ENCODE measurements at places on chromosomes 11 and 22.

- DNase-seq, result no peak
Observed at GRCh38 chr11:119783466-119784400, 54.7 kb upstream of the NECTIN1 start.

- DNase-seq, result peak; percentile 66
Observed at GRCh38 chr11:82978422-82979099, 77.0 kb downstream of the DDIAS start.

- no peak for DNase-seq
Observed at GRCh38 chr11:61702701-61703312, 22.6 kb downstream of the DAGLA start.

DNA sequence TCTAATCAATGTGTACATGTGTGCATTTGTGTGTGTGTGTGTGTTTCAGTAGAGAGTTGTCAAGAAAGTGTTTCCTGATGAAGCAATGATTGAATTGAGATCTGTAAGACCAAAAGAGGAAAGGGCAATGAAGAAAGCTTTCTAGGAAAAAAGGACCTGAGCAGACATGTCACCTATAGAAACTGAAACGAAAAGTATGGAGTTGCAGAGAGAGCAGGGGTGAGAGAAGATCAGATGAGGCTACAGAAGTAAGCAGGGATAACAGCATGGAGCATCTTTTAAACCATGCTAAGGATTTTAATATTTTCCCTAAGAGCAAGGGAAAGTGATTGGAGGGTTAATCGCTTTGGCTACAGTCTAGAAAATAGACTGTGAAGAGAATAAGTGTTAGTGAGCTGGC, 1459.4 kb upstream of the TENM4 start:
- no peak for DNase-seq

DNA sequence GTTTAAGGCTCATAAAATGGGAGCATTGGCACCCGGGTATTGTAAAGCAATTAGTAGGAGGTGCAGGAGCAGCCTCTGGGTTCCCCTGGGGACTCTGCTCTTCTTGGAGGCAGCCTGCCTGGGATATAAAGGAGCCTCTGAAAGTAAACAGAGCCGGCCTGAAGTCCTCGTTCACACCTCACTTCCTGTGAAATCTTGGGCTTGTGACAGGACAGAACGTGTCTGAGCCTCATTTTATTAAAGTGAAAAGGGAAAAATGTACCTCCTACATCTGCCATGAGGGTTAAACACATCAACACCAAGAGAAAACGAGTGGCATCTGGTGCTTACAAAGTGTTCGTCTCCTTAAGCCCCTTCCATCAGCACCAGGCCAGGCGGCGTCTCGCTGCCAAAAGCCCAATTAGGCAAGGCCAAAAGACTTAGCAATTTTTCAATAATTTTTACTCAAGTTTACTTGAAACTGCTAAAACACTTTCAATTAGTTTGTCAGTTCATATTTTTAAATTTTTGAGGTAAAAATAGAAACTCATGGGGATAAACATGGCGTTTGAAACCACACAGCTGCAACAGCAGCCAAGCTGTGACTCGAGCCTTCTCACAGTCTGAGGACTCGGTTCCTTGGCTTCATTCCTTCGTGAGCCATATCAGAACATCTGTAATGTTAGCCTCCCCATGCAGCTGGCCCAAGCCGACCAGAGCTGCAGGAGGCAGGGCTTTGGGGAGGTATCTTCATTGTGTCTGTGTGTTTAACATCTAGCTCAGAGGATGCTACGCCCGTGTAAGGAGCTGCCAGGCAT, 33.6 kb downstream of the MAP6 start:
- DNase-seq, result no peak

DNA sequence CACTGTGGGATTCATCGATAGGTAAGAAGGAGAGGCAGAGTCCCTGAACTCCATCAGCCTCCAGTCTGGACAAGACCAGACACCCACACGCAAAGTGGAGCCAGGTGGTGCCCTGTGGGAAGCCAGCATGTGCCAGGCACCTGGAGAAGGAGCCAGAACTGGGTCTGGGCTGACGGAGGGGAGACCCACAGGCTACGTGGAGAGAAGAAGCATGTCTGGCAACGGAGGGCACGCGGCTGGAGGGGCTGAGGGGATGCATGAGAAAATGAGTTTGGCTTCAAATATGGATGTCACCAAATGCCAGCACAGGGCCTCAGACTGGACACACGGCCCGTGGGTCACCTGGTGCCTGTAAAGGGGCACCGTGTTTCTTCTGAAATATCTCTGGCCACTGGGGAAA, 55.7 kb downstream of the LINC01488 start:
- no peak for DNase-seq

- DNase-seq, result peak; percentile 53
Observed at GRCh38 chr22:42747701-42748513, 27.2 kb upstream of the A4GALT start.

GRCh38 chr11:31366795-31367194, 2.7 kb downstream of the DCDC1 start:
- no peak for DNase-seq

GRCh38 chr11:69131121-69131566, 24.6 kb upstream of the SMIM38 start:
- DNase-seq, result no peak

- no peak for DNase-seq
Observed at GRCh38 chr11:70872955-70873735, 379.2 kb downstream of the SHANK2 start.

GRCh38 chr11:60530454-60531100, 15.4 kb downstream of the MS4A13 start:
- DNase-seq, result no peak

- DNase-seq, result no peak
Observed at GRCh38 chr22:34943830-34944229, 122.1 kb upstream of the ISX start.

GRCh38 chr22:38230108-38230825, 28.5 kb downstream of the MAFF start:
- DNase-seq, result no peak

GRCh38 chr11:33405834-33406602, 148.8 kb downstream of the HIPK3 start:
- no peak for DNase-seq

- DNase-seq, result no peak
Observed at GRCh38 chr22:25404928-25405816, 159.3 kb upstream of the GRK3 start.

GRCh38 chr11:78577495-78577894, 2.8 kb upstream of the NARS2 start:
- no peak for DNase-seq

GRCh38 chr11:102527041-102527440, 3.5 kb downstream of the MMP7 start:
- DNase-seq, result no peak

DNA sequence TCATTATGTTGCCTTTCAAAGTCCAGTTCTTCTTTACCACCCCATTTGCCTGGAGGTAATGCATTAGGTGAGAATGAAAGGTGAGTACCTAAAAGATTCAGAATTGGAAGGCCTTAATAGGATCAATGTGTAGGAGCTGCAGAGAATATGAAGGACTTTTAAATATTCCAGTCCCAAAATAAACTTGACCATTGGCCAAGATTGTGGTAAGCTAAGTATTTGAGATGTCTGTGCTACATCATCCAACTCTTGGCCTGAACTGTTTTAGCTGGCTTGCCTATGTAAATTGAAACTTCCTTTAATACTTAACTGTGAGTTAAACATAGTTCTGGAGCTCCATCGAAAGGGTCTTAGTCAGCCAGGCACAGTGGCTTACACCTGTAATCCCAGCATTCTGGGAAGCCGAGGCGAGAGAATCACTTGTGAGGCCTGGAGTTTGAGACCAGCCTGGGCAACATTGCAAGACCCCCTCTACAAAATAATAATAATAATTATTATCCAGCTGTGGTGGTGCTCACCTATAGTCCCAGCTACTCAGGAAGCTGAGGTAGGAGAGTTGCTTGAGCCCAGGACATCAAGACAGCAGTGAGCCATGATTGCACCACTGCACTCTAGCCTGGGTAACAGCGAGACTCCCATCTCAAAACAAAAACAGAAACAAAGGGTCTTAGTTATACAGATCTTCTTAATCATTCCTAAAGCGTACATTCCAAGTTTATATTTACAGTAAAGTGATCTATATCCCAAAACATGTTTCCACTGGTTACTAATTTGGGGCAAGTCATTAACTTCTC, 29.8 kb downstream of the MTMR3 start:
- peak; percentile 79 for DNase-seq

DNA sequence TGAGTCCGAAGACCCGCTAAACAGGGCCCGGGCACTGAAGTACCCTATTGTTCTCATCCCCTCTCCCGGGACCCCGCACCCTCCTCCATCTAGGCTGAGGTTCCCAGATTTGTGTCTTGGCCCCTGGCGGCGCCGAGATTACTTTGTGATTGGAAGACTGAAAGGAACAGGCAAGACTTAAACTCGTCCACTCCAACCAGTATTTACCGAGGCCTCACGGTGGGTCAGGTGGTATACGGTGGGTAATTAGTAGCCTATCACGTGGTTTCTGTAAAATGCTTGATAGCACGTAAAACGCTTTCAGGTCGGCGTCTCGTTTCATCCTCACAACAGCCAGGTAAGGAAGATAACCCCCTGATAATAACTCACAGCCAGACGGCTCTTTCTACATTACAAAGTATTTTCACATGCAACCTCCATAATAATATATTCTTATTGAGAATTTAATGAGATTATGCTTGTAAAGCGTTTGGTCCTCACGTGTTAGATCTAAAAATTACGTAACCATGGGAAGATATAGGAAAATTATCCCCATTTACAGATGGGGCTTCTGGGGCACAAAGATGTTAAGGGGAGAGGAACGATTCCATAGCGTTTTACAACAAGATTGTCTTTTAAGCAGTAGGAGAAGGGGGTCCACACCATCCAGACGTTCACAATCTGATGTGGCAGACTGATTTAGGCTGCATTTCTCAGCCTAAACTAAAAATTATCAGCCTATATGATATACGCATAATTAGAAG, 642 bp upstream of the PIK3C2A start:
- DNase-seq, result no peak

- DNase-seq, result no peak
Observed at GRCh38 chr11:44285756-44286155, 24.2 kb downstream of the ALX4 start.

- no peak for DNase-seq
Observed at GRCh38 chr11:122593473-122594420, 61.8 kb upstream of the UBASH3B start.

DNA sequence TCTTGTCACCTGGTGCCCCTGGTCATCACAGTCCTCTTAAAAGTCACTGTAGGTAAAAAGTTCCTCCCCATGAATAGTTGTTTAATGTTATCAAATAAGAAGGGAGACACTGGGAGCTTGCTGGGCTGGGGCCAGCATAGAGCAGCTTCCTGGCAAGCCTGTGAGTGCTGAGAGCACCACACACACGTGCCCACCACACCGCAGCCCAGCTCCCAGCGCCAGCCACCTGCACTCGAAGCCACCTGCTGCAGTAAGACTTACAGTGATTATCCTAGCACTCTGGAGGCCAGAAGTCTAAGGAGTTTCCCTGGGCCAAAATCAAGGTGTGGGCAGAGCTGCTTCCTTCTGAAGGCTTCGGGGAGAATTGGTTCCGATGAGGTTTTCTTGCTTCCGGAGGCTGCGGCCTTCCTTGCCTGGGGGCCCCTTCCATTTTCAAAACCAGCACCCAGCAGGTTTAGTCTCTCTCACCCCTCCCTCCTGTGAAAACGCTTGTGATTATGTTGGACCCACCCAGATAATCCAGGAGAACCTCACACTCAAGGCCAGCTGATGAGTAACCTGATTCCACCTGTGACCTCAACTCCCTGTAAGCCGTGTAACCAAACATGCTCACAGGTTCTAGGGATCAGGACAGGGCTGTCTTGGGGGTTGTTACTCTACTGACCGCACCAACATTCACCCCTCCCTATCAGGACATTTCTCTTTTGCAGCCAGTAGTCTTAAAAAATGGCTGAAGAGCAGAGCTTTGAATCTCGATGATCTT, 687.2 kb downstream of the TBC1D22A start:
- no peak for DNase-seq
